ENCODE measurements at places on chromosomes 11 and 22.
A peak's percentile ranks its signal among the peaks of the same experiment; 100 is the strongest.

GRCh38 chr11:76322540-76322939, 58.4 kb downstream of the THAP12 start:
- DNase-seq: no peak

GRCh38 chr22:25690798-25691197, 51.2 kb upstream of the MYO18B start:
- no peak for DNase-seq

DNA sequence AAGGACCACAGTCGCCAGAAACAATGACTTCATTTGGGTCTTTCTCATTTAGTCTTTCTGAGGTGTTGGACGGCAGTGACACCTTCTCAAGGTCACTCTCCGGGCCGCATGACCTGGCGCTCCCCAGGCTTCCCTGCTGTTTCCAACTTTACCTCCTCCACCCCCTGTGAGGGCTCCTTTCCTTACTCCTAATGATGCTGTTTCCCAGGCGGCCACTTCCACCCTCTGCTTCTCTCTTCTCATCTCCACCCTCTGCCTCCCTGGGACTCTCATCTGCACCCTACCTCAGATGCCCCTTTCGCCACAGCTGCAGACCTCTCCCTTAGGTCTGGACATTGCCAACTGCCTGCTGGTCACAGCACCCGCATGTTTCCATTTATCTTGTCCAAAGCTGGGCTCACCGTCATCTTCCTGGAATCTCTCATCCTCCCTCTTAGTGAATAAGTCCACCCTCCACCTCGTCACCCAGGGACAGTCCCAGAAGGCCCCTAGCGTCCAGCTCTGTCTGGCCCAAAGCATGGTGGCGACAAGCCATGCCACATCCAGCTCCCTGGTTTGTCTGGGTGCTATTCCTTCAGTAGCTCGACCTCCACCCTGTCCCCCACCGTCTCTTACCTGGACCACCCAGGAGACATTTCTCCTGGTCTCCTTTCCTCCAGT, 113.8 kb downstream of the BUD13 start:
- no peak for DNase-seq

- no peak for DNase-seq
Measured at GRCh38 chr11:2131371-2132236, 7.6 kb downstream of the IGF2 start.

DNA sequence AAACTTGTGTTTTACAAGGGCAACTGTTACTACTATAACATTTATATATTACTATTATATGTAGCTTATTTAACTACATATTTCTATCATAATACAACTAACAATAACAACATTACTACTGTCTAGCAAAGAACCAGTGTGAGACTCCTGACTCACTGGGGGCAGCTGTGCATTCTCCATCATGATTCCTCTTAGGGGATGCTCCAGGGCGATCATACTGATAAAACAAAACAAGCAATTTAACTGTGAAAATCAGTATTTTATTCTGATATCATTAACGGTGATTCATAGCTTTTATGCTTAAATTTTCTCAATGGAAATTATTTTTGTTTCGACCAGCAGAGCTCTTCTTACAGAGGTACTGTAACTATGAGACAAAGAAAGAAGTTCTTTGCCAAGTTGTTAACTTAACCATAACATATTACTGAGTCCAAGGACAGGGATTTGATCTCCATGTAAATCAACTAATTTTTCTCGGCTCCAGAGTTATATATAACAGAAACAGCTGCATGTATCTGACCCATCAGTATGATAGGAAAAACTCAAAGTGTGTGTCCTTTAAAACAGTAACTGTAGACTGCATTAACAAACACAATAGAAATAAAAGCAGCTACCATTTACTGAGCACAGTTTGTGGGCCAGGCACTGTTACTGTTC, 24.8 kb upstream of the FNBP4 start:
- DNase-seq: no peak

DNA sequence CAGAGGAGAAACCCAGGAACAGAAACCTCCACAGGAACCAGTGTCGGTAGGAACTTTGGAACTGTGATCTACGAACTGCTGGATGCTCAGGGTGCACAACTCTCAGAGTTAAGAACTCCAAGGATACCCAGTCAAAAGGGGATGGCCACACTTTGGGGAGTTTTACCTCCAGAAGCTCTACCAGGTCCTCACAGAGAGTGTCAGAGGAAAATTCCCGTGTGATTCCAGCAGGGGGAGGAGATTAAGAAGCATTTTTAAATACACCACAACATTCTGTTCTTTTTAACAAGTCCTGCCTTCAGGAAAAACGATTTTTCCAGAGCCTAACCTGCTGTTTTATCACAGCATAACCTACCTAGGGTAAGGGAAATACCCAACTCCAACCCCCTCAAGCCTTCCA, 104.0 kb downstream of the SOX6 start:
- DNase-seq: no peak

DNA sequence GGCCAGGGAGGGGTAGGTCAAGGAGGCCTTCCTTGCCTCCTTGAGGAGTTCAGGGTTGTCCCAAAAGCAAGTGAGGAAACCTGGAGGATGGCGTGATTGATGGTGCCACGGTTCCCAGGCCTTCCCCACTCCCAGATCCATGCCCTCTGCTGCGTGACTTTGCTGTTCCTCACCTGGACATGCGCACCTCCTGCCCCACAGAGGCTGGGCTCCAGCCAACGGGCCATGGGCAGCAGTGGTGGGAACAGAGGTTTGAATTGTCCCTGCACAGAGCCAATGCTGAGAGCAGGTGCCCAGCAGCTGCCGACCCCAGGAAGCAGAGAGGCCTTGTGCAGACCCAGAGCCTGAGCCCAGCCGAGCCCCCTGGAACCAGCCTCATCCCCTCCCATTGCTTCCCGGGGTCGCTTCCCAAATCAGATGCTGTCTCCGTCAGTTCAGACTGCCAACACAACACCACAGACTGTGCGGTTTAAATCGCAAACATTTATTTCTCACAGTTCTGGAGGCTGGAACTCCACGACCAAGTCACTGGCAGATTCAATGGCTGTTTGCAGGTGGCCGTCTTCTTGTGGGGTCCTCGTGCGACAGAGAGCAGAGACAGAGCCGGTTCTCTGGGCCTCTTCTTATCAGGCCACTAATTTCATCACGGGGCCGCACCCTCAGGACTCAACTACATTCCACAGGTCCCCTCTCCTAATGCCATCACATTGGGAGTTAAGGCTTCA, 6.2 kb upstream of the LINC01488 start:
- DNase-seq: no peak

- DNase-seq: peak; percentile 26
Measured at GRCh38 chr11:19660076-19660475, 52.6 kb upstream of the NAV2 start.

DNA sequence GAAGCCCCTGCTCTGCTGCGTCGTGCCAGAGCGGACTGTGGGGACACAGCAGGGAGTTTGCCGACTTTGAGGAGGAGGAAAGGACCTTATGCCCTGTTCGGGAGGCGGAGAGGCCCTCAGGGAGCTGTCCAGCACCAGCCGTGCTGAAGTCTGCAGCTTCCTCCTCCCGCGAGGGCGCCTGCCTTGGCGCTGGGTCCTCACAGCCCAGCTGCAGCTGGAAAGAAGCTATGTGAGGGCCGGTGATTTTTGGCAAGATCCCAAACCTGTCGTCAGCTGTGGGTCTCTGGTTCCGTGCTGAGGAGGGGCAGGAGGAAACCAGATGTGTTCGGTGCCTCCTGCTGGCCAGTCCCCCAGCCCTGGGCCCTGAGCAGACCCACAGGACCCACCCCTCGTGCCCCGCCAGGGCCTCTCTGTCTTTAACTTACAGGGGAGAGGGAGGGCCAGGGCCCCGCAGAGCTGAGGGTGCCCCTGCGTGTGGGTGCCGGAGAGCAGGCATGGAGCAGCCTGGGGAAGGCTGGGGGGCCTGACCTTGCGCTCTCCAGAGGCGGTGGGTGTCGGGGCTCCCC, 12.0 kb downstream of the BRSK2 start:
- peak; percentile 86 for DNase-seq

DNA sequence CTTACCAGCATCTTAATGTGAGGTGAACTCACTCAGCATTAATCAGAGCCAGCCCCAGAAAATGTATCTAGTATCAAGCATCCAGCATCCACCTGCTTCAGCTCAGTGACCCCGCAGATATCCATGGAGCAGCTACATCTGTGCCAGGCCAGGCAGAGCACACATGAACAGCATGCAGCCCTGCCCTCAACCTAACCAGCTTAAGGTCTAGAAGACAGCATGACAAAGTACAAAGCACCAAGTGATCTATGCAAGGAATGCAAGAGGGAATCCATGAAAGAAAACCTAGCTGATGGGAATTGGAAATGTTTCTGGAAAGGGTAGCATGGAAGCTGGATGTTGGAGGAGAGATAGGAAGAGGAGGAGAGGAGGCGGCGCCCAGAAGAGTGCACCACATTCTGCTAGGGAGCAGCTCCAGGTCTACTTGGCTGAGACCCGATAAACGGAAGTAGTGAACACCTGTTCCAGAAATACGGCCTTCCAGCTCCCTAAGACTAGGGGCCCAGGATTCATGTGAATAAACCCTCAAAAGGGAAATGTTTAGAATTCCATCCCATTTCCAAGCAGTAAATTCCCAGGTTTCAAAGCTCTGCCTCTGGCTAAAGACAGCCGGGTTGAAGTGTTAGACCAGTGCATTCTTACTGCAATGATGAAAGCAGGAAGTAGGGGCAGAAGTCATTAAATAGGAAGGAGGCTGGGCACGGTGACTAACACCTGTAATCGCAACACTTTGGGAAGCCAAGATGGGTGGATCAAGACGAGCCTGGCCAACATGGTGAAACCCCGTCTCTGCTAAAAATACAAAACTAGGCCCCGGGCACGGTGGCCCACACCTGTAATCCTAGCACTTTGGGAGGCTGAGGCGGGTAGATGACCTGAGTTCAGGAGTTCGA, 23.5 kb upstream of the L3MBTL2 start:
- no peak for DNase-seq

DNA sequence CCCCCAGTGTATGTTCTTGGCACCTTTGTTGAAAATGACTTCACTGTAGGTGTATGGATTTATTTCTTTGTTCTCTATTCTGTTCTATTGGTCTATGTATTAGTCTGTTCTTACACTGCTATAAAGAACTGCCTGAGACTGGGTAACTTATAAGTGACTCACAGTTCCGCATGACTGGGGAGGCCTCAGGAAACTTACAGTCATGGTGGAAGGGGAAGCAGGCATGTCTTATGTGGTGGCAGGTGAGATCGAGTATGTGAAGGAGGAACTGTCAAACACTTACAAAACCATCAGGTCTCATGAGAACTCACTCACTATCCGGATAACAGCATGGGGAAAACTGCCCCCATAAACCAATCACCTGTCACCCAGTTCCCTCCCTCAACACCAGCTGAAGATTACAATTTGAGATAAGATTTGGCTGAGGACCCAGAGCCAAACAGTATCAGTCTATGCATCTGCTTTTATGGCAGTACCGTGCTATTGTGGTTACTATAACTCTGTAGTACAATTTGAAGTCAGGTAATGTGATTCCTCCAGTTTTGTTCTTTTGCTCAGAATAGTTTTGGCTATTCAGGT, 836.2 kb downstream of the DLG2 start:
- DNase-seq: no peak

DNA sequence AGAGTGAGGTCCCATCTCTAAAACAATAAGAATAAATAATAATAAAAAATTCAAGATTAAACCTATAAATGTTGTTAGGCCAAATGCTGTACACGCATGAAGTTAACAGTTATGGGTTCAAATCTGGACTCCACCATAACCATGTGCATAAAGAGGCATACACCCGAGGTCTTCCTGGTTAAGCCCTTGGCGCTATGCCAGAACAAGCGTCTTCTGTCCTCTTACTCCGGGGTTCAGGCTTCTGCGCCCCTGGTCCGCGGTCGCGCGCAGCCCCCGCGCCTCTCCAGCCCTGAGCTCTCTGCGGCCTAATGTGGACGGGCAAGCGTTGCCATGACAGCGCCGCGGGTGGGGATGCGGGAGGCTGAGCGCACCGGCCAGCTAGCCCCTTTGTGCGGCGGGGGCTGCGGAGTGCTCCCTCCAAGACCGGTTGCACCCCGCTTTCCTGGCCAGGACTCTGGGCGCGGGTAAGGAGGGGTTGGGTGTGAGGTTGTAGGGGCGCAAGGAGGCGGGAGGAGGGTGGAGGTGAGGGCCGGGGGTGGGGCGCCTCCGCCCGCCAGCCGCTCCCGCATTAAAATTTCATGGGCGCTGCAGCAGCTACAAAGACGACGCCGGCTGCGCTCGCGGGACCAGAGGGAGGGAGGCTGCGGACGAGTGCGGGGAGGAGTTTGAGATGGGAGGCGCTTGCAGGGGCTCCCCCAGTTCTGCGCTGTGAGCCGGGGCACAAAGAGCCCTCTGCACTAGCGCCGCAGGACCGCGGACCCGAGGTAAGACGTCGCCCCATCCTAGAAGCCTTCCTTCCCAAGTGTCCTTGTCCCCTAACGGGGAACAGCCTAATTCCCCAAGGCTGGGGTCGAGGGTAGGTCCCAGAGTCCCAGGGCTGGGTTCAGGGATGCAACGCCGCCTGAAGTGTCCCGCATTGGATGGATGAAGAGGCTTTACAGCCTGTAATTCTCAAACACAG, at the start of gene MIAT:
Gene MIAT (plus strand): TSS at position 698 of the 961 bp plus-strand sequence.
- DNase-seq: peak; percentile 47

GRCh38 chr11:40417627-40418026, 1041.8 kb downstream of the LRRC4C start:
- no peak for DNase-seq

DNA sequence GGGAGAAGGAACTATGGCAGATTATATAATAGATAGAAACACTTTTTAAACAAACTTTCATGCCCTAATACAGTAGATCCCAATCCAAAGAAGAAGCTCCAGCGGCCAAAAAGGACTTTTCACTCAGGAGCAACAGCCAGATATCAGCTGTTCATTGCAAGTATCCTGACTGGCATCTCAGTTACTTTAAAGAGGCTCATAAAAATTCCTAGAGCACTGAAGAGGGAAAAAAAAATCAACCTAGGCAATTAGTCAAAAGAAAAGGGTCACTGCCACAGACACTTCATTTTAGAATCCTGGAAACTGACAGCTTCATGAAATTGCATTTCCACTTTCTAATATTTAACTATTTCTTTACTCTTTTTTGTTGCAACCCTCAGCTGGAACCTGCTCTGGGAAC, 170.6 kb upstream of the SOX6 start:
- DNase-seq: no peak

DNA sequence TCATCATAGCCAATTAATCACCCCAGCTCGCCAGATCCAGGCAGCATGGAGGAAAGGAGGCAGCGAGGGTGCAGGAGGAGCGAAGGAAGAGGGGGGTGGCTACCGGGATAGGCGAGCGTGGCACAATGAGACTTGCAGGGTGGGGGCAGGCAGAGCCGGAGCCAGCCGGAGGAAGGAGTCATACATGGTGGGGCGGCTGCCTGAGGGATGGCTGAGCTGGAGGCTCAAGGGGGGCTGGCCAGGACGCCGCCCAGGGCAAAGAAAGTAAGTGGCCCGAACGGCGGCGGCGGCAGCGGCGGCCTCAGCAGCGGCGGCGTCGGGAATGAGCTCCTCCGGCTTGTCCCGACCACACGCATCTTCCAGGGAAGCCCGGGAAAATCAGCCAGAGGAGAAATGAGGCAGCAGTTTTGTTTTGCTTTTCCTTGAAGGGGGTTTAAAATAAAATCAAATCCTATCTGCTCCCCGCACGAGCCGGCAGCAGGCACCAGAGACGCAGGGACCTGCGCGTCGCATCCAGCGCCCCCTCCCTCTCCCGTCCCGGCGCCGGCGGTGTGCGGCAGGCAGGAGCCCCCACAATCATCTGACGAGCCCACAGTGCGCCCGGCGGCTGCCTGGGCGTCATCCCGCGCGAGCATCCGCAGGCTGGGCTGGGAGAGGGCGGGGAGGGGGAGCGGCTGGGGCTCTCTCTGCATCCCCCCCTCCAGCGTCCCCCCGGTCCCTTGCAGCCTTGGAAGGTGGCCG, 263.6 kb downstream of the CTTN start:
- peak; percentile 63 for DNase-seq

GRCh38 chr11:63909591-63910506, 7.1 kb downstream of the RCOR2 start:
- no peak for DNase-seq

- DNase-seq: no peak
Measured at GRCh38 chr11:22774716-22775115, 54.9 kb downstream of the SVIP start.

Data from AG08395 (cell line).